Neural progenitor cell (in vitro differentiated cells): ENCODE measurements at places on chromosomes 7 and 10.

- DNase-seq = no peak
These were observed 5.4 kb downstream of the PLAC9 start for GRCh38 chr10:80137920-80138319.

GRCh38 chr7:32335107-32335506 lies 155.1 kb downstream of the LSM5 start:
- no peak for DNase-seq

DNA sequence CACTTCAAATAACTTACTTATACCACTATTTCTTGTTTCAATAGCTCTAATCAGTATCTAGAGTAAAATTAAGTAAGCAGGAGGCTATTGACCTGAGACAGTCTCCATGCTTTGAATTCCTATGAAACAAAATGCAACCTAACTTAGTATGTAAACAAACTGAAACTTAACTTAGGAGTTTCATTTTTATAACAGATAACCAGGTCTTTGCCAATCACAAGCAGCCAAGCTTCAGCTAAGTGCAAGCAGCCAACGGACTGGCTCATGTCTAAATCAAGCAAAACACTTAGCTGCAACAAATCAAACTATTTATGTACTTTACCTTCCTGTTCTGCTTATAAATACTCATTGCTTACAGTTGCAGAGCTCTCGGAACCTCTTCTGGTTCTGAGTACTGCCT lies 4.4 kb upstream of the GSTK1 start:
- no peak for DNase-seq

GRCh38 chr7:74344132-74344496 lies 54.9 kb downstream of the CLIP2 start:
- DNase-seq = no peak

- no peak for DNase-seq
These were observed 76.0 kb downstream of the ATXN7L1 start for GRCh38 chr7:105800442-105800841.

GRCh38 chr10:72563327-72563932 lies 62.4 kb downstream of the MICU1 start:
- no peak for DNase-seq

DNA sequence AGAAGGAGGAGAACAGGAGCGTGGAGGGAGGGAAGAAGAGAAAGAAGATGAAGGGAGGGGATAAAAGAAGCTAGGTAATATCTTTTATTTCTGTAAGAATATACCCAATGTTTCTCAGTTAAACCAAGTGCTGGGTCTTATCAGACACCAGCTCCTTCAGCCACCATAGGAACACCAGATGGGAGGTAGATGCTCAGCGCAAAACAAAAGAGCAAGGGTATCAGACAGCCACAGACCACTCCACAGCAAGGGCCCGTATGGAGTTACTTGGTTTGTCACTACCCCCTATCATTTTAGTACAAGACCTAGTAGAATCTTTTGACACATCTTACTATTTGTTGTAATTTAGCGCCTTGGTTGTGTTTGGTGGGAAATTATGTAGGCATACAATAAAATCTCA lies 65.9 kb upstream of the FAM133B start:
- DNase-seq = no peak

GRCh38 chr10:3524086-3524960 lies 260.7 kb downstream of the KLF6 start:
- DNase-seq = no peak

DNA sequence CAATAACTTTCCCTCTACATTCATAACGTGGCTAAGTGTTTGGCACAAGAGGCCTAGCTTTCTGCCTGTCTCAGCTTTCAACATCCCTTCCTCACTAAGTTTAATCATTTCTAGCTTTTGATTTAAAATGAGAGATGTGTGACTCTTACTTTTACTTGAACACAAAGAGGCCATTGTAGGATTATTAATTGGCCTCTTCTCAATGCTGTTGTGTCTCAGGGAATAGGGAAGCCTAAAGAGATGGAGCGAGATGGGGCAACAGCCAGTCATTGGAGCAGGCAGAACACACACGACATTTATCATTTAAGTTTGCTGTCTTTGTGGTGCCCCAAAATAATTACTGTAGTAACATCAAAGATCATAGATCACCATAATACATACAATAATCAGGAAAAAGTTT lies 167.1 kb upstream of the TRIM24 start:
- no peak for DNase-seq

GRCh38 chr10:29257106-29257783 lies 31.6 kb upstream of the LYZL1 start:
- DNase-seq = no peak

DNA sequence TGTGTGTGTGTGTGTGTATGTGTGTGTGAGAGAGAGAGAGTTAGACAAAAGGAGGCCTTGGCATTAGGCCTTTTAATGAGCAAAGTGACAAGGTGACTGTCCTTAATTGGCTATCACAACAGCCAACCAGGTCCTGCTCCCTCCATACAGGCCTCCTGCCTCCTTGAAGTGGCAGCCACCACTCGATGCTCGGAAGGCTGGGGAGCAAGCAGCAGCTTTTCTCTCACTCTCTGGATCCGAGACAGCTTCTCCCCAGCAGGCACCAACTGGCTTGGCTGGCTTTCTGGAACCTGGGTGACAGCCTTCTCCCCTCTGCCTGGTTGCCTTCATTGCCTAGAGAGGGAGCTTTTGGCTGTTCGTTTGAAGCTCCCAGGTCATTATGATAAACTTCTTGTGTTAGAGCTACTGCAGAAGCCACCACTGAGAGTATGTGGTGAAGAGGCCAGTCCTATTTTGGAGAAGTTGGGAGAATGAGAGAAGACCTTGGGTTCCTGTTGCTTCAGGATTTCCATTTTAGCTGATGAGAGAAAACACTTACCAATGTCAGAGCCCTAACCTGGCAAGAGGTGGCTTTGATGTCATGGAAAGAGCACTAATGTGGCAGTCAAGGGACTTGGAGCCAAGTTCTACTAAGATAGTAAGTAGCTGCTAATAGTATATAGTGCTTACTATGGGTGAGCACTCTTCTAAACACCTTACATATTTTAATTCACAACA lies 37.6 kb downstream of the RPS24 start:
- no peak for DNase-seq

GRCh38 chr7:69599955-69600709 lies 1.9 kb downstream of the AUTS2 start:
- peak; percentile 50 for DNase-seq

- no peak for DNase-seq
These were observed 58.3 kb downstream of the MALSU1 start for GRCh38 chr7:23357190-23358093.

- no peak for DNase-seq
These were observed 36.6 kb downstream of the BNIP3 start for GRCh38 chr10:131944976-131945695.

- no peak for DNase-seq
These were observed 33.6 kb downstream of the MEOX2 start for GRCh38 chr7:15652776-15653290.

DNA sequence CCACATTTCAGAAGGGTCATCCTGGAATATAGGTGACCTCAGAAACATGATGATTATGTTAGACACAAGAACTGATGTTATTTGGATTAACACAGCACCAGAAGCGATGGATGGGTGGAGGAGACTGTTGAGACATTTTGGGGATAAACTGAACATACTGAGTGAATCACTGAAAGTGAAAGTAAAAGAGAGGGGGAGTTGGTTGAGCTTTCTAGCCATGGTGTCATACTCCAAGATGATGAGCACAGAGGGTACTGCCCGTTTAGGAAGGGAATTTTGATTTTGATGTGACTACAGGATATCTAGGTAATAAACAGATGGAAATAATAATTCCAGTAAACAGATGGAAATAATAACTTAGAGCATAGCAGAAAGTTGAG lies 248.0 kb upstream of the NPY start:
- DNase-seq = no peak

- no peak for DNase-seq
These were observed 46.2 kb upstream of the ZNF716 start for GRCh38 chr7:57403601-57404342.

DNA sequence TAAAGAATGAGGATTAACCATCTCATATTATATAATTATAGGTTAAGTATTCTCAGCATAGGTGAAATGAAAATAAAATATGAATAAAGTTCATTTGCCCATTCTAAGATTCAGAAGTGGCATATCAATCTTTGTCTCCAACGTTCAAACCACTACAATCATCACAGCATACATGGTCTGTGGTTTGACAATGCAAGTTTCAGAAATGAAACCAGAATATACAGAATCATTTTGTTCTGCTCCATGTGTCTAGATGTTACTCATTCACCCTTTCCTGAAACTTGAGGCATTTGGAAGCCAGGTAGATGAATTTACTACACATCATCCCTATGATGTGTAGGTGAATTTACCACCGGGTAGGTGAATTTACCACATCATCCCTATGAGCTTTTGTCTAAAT lies 44.5 kb upstream of the PPP1R3A start:
- DNase-seq = no peak

DNA sequence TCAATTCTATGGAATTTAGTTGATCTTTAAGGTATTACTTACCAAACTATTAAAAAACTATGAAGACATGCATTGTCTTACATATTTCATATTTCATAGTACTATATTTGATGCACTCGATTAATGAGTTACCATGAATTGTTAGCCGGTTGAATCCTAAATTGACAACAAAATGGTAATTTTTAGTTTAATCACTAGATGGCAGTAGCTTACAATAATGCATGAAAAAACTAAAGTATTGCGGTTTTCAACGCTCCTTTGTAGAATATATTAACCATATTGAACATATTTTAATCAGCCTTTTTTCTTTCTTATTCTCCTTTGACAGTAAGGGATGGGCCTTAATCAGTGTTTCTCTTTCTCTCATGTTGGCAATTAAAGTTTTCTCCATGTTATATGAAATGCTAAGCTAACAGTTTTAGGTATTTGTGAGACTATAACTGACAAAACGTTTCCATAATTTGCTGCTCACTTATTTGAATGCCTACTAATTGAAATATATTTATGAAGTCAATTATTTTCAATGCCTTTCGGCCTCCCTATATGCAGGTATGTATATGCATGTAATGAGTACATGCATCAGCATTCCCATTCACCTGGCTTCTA lies 48.5 kb upstream of the ARL4A start:
- DNase-seq = peak; percentile 44

GRCh38 chr10:96964131-96964530 lies 132.0 kb downstream of the LCOR start:
- DNase-seq = no peak

- DNase-seq = peak; percentile 85
These were observed 7.6 kb upstream of the ZNF503 start for GRCh38 chr10:75408911-75409885.

DNA sequence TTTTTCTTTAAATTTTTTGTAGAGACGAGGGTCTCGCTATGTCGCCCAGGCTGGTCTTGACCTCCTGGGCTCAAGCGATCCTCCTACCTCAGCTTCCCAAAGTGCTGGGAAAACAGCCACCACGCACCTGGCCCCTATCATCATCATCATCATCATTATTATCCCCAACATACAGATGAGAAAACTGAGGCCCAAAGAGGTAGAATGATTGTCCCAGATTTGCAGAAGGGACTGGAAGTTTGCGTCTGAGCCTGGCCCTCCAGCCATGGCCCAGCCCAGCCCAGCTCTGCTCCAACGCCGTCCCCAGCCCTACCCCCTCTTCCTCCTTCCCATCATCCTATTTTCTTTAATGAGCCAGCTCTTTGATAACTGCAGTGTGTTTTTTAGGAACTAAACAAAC lies 34.9 kb downstream of the TMEM130 start:
- DNase-seq = no peak

DNA sequence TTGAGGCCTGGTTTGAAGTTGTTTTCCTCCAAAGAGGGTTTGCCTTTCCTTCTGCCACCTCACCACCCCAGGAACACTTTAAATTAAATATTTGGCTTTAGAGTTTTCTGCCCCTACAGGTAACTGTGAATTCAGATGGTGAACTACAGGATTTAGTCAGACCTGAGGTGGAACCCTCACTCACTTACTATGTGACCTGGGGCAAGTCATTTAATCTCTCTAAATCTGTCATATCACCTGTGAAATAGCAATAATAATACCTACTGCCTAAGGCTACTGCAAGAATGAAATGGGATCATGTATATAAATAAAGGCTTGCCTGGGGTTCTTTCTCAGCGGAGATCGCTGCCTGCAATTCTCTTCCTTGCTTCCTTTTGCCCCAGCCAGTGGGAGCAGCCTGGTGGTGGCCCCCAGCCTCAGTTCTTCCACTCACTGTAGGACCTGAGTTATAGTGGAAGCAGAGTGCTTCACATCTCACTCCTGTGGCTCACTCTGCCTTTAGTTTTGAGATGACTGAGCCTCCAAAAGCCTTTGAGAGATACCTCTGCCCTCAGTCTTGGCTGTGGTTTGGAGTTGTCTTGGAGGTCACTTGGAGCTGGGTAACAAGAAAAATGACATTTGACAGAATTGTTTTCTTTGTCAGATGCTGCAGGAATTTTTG lies 6.1 kb upstream of the ANKRD2 start:
- no peak for DNase-seq

- peak; percentile 79 for DNase-seq
These were observed 18.4 kb upstream of the SORCS3 start for GRCh38 chr10:104622598-104623209.

GRCh38 chr10:46267132-46267985 lies 19.4 kb upstream of the ANTXRL start:
- DNase-seq = no peak

GRCh38 chr10:119133949-119134348 lies 30.0 kb downstream of the DENND10 start:
- DNase-seq = no peak

DNA sequence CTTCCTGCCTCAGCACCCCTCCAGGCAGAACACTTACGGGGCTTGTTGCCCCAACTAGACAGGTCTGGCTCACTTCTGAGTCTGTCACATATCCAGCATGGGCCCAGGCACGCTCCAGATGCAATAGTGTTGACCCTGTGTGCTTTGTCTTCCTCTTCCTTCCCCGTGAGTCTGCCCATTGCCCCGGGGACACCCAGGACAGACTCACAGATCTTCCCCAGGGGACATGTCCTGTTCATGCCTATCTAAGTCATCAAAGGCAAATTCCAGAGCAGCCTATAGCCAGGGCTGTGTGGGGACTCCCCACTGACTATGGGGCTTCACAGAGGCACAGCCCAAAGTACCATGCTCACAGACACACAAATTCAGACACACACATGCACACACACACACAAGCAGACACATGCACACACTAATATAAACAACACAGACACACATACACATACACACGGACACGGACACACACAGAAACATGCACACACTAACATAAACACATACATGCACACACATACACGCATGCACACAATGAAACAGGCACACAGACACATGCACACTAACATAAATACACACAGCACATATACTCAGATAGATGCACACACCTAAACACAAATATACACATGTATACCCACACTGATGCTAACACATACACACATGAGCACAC lies 175.8 kb downstream of the KCNMA1 start:
- no peak for DNase-seq

DNA sequence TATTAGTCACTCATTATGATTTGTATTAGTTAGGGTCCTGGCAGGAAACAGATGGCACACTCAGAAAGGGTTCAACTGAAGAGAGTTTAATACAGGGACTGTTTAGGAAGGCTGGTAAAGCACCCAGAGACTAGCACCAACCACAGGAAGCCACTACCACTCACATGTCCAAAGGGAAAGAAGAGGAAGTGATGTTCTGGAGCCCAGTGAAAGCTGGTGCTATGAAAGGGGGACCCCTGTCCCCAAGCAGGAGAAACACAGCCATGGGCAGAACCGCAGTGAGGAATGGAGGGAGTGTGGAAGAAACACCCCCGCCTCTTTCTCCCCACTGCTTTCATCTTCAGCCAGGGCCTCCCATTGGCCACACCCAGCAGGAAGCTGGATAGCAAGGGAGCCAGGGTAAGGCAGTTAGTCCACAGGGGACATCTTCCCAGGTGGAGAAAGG lies 3.2 kb upstream of the VSIR start:
- DNase-seq = no peak

GRCh38 chr10:117946525-117947070 lies 100.1 kb downstream of the RAB11FIP2 start:
- no peak for DNase-seq
